ENCODE measurements at places on chromosomes 3 and 15. TPM values are rescaled to one million over a fixed set of nuclear protein-coding genes. Genes with fewer than 3 reads are reported as not detected.

ASTE1 gene
- 9.4 TPM for total RNA-seq

MON1A gene
- total RNA-seq: 13.3 TPM

- DNase-seq: no peak
These were observed 619.5 kb upstream of the TBL1XR1 start for GRCh38 chr3:177816667-177817208.

DNA sequence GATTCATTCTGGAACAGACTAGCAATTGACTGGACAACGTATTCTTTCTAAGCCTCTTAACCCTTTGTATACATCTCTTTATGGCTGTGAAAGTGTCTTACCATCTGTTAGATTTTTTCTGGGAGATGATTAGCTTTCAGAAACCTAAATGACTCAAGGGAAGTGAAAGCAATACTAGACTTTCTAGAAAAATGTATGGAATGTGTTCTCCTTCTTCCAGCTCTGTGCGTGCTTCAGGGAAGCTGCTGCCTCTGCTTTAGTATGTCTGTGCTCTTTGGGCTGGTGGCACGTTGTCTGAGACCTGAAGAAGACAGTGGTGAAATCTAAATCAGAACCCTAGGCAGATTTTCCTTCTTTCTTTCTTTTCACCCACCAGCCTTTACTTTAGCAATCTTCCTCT, 89.5 kb downstream of the ITPR1 start:
- no peak for DNase-seq

GRCh38 chr3:80232760-80233159, 465.0 kb upstream of the ROBO1 start:
- DNase-seq: no peak

GRCh38 chr3:24485511-24485910, 9.1 kb downstream of the THRB start:
- DNase-seq: no peak

DNA sequence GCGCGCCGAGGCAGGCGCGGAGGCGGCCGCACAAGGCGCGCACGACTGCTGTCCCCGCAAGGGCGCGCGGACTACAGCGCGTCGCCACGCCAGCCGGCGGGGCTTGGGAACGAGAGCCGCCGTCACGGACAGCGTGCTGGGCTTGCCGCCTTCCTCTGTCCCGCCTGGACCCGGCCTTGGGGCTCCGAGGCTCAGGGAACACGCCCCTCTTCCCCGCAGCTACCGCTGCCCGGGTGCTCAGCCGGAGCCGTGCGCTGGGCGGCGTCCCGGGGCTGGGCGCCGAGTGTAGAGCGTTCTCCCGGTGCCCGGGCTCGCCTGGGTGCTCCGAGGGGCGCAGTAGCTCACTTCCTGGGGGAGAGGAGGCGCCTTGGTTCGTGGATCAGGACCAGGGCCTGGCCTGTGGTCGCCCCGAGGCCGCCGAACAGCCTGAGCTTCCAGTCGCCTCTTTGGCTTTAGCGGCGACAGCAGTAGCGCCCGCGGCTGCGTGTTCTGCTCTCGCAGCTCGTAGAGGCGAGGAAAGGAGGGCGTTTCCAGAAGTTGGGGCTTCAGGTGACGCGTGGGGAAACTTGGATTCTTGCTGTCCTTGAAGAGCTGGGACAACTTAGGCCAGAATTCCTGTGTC, 226.7 kb upstream of the C2CD4B start:
- peak; percentile 62 for DNase-seq

- no peak for DNase-seq
These were observed 188.9 kb downstream of the MEIS2 start for GRCh38 chr15:36911322-36911944.

DNA sequence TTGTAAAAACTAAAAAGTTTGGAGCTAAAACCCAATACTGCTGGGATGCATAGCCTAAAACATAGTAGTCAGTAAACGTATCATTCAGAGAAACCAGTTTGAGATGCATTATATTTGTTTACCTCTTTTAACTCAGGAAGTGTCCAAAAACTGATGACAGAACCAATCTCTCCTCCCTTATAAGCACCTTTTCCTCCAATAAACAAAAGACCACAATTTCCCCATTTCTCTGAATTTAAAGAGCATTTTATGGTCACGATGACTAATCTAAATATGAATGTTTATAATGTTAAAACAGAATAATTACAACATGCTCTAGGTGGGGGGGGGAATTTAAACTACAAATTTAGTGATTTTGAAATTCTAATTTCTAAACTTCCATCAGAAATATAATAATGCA, 58.5 kb downstream of the CEP63 start:
- DNase-seq: no peak

Data from mucosa of descending colon (tissue), 3 donors.